ENCODE measurements at places on chromosomes 7 and 10.

- DNase-seq, result no peak
Observed at GRCh38 chr10:103802081-103802480, 53.3 kb downstream of the SH3PXD2A start.

GRCh38 chr7:133409966-133410365 lies 157.1 kb downstream of the EXOC4 start:
- DNase-seq, result no peak

GRCh38 chr7:100673942-100674410 lies 436 bp downstream of the GNB2 start:
- DNase-seq, result peak; percentile 49

- no peak for DNase-seq
Observed at GRCh38 chr10:61188101-61188500, 244.1 kb upstream of the RHOBTB1 start.

DNA sequence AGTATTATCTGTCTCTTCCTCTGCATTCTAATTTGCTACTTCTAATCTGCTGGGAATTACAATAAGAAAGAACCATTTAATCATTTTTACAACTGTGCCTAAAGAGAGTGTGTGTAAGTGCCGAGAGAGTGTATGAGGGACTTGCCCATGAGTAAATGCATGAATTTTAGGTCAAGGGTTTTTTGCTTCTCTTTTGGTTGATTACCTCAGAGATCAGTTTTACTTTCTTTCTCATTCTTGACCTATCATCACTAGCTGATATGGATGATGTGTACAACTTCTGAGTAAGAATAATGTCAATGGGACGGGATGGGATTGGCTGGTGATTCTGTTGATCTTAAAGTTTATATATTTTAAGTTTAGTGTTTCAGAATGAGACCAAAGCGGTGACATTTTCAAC lies 47.8 kb downstream of the IKZF1 start:
- peak; percentile 68 for DNase-seq

DNA sequence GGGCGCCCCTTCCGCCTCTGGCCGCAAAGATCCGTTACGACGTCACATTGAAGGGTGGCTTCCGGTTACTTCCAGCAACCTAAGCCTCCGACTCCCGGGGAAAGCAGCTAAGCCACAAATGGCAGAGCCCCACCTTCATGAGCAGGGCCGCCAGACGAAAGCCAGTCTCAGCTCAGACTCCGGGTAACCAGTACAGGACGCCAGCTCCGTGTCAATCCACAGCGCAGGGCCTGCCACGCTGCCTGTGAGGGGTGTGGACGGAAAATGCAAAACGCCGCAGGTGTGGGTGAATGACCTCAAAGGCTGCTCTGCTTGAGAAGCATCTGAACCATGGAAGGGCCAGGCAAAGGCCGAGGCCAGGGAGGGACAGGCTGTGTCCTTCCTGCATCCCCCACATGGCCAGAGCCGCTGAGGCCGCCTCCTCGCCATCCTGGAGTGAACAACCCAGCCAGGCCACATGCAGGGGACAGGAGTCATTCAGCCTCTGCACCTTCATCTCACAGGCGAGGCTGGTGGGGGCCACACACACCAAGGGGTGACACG lies 53.5 kb upstream of the PPP2R2D start:
- DNase-seq, result no peak

GRCh38 chr10:97069576-97070362 lies 116.0 kb downstream of the SLIT1 start:
- DNase-seq, result peak; percentile 55

GRCh38 chr7:153835103-153835502 lies 217.1 kb upstream of the DPP6 start:
- no peak for DNase-seq

- DNase-seq, result no peak
Observed at GRCh38 chr10:33900596-33900995, 566.1 kb upstream of the NRP1 start.

DNA sequence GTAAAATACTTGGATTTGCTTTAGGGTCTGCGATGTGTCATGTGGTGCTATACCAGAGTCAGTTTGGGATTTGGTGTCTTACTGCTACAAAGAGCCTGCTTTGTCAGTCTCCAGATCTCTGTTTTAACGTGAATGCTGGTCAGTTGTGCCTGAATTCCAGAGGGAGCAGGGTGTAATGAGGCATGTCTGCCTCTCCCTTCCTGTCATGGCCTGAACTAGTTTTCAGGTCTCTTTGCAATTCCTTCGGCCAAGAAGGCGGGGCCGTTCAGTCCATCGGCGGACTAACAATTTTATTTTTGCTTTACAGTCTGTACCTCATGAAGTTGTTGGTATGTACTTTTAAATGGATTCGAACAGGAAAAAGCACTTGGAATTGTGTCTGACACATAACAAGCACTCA lies 465.1 kb upstream of the ADARB2 start:
- no peak for DNase-seq

GRCh38 chr7:47936323-47936722 lies 11.9 kb downstream of the PKD1L1 start:
- DNase-seq, result no peak

DNA sequence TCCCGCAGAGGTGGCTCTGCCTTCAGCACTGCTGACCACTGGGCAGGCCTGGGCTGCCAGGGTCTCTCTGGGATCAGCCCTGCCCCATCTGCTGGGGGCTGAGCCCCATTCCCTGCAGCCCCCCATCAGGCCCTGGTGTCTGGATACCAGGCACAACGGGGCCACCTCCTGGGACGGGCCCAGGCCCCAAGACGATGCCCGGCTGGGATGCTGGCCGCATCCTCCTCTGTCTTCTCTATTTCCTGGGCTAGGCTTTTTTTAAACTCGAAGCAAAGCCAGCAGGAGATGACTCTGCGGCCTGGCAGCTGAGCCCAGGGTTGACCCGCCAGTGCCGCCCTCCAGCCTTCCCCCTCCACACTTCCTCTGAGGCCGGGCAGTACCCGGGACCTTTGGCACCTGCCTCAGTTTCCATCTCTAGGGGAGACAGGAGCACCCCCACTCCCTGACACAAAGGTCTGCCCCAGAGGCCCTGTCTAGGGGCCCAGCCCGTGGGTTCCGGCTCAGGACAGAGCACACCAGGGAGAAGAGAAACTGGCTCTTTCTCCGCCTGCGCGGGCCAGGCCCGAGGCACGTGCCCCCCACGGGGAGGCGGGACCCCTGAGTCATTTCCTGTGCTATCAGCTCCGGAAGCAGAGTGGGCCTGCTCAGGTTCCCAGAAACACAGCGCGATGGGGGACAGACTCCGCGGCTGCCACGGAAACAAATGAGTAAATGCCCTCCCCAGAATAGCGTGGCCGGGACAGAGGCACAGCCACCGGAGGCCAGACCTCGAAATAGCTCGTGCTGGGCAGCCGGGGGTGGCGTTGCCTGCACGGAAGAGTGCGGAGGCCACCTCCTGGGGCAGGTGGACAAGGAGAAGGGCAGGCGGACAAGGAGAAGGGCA lies 84.6 kb upstream of the PDGFA start:
- peak; percentile 98 for DNase-seq

DNA sequence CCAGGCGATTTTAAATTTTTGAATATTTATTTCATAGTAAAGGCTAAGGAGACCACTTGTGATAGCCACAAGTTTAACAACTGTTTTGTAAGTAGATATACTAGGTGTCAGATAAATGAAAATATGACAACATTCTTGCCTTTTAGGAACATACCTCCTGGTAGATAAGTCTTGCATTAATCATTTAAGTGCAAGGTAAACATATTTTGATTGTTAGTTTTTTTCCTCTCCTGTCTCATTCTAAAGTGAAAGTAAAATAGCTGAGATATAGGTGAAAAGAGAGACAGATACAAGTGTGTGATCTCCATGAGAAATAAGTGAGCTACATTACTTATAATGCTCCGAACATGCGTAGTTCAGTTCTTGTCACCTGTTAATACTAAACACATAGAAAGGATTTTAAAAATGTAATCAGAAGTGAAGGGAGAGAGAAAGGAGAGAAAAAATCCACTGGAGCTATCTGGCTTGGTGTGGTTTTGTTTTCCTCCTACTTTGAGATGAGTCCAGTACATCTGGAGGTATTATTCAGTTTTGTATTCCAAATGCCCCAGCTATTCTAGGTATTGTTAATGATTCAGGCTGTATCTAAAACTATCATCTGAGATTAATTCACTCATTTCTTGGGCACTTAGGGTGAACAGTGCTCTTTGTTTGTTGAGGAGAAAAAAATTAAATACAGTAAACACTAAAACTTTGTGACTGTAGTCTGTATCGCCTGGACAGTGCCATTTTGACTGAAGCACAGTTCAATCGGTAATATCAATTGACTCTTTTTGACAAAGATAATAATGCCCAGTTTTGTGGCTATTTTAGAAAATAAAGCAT lies 21.2 kb downstream of the GLCCI1 start:
- no peak for DNase-seq

DNA sequence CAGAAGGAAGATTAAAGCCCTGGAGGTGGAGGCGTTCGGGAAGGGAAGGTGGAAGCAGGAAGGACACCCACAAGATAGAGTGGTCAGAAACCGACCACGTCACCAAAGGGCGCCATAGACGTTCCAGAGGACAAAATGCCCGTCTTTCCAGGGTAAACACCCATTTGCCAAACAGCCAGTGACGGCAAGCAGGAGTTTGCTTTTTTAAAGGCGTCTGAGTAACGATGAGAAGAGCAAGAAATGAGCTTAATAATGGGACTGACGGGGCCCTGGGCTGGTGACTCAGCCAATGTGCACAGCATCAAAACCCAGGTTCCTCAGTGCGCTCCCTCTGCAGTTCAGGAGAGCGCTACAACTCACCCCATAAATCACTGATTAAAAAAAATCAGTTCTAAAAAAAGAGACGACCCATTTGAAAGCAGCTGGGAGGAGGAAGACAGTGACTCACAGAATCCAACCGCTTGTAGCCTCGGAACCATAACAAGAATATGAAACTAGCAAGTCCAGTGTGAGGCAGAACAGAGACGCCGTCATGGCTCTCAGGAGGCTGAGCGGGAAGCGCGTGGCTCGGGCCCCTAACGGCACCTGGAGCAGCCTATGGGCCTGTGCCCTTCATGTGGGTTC lies 5.9 kb downstream of the DIP2C start:
- no peak for DNase-seq

GRCh38 chr7:29806208-29806994 lies at the start of gene WIPF3:
Gene WIPF3, plus strand, starts transcription at chr7:29806508. Its CDS starts 28,217 bp downstream, at chr7:29834725.
- peak; percentile 7 for DNase-seq

DNA sequence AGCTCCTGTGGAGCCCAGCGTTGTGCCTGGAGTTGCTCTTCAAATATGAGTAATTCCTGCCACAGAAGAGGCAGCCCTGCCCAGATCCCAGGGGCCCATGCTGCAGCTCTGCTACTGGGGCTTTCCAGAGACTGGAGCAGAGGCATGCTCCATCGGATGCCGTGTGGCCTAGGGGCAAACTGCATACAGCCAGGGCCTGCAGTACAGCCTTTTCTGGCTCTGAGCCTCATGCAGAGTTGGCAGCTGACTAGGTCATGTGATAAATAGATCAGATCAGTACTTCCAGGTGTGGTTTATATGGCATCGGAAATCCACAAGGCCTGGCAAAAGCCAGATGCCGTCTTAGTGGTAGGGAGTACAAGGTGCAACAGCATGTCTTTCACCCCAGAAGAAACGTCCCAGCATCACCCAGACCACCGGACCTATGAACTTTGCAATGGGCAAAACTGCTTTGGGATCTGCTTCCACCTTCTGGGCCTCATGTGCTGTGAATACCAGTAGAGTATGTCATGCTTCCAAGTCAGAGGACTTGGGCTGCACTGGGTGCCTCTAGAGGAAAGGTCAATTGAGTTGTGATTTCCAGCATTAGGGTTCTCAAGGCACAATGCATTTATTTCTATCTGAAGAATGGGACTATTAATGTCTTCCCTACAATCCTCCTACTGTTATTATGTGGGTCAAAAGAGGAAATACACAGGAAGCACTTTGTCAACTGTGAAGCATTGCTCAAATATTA lies 250.7 kb upstream of the ZNF32 start:
- no peak for DNase-seq

DNA sequence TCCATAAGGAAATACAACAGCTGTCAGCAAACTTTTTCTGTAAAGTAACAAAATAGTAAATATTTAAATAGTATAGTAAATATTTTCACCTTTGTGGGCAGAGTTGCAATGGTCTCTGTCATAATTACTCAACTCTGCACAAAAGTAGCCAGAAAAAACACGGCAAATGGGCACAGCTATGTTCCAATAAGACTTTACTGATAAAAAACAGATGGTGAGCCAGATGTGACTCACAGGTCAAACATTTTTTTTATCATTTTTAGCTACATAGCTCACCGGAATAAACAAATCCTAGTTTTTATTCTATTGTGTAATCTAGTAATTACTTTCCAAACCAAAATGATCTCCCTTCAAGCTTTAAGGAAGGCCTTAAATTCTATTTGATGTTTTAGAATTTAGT lies 55.3 kb downstream of the NCAPG2 start:
- no peak for DNase-seq

DNA sequence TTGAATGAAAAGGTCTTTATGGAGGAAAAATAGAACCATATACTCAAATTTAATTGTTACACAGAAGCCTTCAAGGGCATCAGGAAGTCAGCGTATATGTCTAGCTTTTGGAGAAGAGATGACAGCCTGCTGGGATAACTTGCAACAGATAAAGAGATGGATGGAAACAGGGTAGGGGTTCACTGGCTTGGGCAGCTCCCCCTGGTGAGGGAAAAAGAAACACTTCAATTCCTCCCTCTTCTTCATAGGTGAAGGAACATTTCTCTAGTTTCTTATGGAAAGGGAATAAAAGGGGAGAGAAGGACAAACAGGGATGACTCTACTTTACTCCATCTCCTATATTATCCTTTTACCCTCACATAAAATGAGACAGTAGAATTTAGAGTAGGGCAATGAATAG lies 635.7 kb downstream of the PHTF2 start:
- DNase-seq, result no peak

DNA sequence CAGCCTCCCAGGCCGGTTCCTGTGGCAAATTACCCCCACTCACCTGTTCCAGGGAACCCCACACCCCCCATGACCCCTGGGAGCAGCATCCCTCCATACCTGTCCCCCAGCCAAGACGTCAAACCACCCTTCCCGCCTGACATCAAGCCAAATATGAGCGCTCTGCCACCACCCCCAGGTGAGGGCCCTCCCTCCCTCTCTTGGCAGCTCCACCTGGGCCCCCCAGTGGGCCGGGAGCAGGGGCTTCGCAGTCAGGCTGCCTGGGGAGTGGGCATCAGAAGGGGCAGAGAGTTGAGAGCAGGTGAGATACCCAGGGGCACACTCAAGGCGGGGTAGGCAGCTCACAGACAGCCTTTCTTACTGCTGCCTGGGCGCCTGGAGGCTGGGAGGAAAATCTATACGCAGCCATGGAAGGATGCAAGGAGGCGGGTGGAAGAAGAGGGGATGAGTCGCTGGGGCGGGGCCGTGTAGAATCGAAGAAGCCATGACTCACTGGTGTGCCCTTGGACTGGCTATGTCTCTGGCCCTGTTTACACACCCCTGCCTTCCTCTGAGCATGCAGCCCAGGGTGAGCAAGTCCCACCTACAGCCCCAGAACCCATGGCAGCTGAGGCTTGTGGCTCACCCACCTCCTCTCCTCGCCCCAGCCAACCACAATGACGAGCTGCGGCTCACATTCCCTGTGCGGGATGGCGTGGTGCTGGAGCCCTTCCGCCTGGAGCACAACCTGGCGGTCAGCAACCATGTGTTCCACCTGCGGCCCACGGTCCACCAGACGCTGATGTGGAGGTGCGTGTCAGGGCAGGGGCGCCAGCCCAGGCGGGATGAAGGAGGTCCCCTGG lies 48.6 kb upstream of the PPIF start:
- peak; percentile 84 for DNase-seq

Data from activated CD8-positive, alpha-beta T cell treated with anti-CD3 and anti-CD28 coated beads for 36 hours (primary cell).